ENCODE measurements at places on chromosomes 5 and 9.

DNA sequence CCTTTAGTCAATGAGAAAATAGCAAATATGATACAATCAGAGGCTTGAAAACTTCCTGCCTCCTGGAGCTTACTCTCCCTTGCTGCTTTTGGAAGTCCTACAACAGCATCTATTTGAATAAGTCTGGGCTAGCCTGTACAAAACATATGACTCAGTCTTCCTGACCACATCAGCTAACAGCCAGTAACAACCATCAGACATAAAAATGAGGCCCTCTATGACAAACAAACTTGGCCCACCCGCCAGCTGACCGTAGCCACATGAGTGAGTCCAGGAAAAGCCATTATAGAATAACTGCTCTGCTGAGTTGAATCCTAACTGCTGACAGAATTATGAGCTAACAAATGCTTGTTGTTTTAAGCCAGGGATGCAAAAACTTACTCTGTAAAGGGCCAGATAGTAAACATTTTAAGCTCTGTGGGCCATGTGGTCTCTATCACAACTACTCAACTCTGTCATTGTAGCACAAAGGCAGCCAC is 347.6 kb downstream of the PTPRD start:
- DNase-seq = peak; percentile 90

DNA sequence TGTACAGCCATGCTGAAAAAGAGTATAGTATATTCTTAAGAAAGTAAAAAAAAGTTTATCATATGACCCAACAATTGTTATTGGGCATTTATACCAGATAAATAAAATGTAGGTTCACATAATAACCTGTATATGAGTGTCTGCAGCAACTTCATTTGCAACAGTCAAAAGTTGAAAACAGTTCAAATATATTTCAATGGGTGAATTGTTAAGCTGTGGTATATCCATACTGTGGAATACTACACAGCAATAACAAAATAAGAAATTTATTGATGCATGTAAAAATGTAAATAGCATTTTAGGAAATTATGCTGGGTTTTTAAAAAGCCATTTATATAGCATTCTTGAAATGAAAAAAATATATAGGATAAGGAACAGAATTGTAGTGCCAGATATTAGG is 1420.1 kb upstream of the ACO1 start:
- DNase-seq = no peak

DNA sequence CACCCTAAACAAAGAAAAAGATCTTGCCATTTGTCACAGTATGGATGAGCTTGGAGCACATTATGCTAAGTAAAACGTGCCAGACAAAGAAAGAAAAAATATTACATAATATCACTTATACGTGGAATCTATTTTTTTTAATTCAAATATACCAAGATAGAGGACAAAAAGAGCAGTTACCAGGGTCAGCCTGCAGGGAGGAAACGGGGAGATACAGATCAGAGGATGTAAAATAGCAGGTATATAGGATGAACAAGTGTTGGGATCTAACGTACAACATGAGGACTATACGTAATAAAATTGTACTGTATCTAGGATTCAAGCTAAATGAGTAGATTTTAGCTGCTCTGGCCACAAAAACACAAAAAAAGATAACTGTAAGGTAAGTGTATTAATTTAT is 247.5 kb downstream of the TMEM161B start:
- DNase-seq = no peak

GRCh38 chr9:89213396-89213880 is 34.8 kb upstream of the SHC3 start:
- no peak for DNase-seq

DNA sequence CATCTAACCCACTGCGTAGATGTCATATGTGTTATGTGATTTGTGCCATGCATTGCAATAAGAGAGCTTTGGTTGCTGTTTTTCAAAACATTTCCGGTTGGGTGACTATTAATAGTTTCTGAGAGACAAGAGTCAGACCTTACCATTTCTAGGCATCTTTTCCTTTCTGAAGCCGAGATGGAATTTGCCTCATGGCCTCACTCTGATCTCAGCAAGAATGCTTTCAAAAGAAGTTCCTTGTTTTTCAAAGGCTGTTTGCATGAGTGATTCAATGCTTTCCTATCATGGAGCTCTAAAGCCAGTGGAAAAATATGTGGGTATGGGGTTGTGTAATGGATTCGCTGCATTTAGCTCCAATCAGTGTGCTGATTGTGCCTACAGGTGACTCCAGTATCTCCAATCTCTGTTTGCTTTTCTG is 203.1 kb upstream of the PPP1R2B start:
- no peak for DNase-seq

All from epithelial cell of esophagus (primary cell).